ENCODE measurements at places on chromosomes 6 and 20. TPM values are rescaled to one million over a fixed set of nuclear protein-coding genes. Genes with fewer than 3 reads are reported as not detected.

GRCh38 chr20:7262803-7263202 is 495.3 kb downstream of the BMP2 start:
- no peak for DNase-seq

DNA sequence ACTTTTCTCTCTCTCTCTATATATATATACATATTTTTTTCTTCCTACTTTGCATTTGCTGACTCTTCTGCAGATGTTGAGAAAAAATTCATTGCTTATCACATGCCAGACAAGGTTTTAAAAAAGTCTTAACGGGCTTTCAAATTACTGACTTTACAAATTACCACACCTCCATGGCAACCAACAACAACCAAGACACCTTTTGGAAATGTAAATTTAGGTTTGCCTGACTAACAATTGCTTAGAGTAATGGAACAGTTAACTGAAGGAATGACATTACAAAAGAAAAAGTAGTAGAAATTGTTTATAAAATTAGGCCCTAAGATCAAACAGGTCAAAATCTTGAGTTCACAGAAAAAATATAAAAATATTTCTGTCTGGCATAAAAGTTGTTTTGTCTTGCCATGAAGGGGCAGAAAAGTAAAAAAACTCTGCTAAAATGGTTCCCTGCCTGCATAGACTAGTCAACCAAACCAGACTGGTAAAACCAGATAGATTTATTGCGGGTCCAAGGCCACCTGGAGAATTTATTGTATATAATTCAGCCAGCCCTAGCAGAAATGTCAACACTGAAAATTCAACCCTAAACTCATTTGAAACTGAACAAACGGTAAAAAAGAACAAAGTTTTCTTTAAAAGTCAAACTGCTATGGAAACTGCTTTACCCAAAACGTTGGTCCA is 92.8 kb upstream of the FRMD1 start:
- no peak for DNase-seq

DNA sequence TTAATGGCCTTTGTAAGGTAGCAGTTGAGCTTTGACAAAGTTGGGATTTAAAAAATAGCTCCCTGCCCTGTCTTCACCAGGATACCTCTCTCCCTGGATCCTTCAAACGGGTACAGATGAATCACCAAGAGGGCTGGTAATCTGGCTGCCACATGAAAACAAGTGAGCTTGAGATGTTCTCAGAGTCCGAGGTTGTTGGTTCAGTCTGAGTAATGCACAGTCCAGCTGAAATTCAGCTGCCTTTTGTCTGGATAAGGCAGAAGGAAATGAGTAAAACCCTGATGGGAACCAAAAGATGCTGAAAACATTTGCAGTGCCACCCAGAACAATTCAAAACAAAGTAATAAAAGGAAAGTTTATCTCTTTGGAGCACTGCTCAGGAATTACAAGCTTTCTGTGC is 86.8 kb downstream of the GJA1 start:
- no peak for DNase-seq

DNA sequence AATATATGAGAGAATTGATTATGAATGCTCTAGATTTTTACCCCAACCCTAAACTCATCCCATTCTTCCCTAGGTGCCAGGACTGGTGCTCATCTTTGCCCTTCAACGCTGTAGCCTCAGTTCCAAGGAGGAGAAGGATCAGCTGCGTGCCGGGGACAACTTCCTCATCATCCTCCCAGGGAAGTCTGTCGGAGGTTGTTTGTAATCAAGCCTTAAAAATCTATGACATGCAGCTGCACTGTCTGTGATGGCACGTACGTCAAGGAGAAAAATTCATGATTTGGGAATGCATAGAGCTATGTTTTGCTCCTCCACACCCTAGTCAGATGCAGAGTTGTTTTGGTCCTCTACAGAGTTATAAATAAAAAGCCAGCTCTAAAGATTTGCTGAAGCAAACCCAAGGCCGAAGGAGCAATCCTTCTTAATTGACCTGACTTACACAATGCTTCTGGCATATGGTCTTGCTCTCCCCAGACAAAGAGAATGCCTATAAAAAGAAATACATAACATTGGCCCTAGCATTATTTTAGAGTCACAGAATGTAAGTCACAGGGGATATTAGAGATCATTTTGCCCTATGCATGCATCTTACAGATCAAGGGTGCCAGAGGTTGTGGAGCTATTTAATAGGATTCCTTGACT is 244.2 kb downstream of the HIVEP2 start:
- DNase-seq = no peak

DNA sequence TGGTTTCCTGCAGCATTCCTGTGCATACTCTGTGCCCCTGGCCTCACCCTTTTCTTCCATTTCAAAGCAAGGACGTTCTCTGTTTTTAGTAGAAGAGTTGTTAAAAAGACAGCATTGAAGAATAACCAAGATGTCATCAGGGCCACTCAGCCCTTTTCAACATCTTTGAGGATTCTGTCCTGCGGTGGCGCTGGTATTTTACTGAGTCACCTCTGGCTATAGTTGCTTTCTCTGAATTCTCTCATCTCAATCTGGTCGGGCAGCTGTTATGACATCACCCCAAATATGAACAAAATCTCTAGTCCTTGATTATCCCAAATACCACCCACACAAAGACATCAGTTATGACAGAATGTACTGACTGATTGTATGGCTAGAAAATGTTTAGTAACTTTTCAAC is 204.2 kb downstream of the GRIK2 start:
- no peak for DNase-seq

The ZBTB12 gene
- polyA plus RNA-seq = 10.9 TPM

The HTR1E gene
- polyA plus RNA-seq = not detected

The ERVFRD-1 gene
- 0.08 TPM for polyA plus RNA-seq

The SEC63 gene
- 67.0 TPM for polyA plus RNA-seq

Data from hindlimb muscle (tissue), 1 donor.